ENCODE measurements at places on chromosomes 13 and 19.
A peak's percentile ranks its signal among the peaks of the same experiment; 100 is the strongest.

DNA sequence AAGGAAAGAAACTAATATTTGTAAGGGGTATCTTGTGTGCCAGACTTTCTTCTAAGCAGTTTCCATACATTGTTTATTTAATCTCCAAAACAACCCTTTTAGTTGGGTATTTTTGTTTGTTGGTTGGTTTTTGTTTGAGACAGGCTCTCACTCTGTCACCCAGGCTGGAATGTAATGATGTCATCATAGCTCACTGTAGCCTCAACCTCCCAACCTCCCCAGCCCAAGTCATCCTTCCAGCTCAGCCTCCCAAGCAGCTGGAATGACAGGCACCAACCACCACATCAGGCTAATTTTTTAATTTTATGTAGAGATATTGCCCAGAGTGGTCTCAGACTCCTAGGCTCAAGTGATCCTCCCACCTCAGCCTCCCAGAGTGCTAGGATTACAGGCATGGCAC is 41.2 kb upstream of the LSM14A start:
- no peak for DNase-seq

DNA sequence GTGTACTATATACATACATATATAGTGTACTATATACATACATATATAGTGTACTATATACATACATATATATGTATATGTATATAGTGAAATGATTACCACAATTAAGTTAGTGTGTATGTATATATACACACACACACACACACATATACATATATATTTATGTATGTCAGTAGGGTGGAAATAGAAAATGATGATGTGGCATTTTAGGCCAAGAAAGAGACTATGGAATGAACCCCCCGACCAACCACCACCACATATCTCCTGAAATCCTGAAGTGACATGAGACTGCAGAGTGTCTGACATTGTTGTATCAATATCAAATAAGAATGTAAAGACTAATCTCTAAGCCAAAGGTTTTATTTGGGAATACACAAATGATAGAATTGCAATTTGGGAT is 107.6 kb downstream of the RFC3 start:
- DNase-seq: no peak

DNA sequence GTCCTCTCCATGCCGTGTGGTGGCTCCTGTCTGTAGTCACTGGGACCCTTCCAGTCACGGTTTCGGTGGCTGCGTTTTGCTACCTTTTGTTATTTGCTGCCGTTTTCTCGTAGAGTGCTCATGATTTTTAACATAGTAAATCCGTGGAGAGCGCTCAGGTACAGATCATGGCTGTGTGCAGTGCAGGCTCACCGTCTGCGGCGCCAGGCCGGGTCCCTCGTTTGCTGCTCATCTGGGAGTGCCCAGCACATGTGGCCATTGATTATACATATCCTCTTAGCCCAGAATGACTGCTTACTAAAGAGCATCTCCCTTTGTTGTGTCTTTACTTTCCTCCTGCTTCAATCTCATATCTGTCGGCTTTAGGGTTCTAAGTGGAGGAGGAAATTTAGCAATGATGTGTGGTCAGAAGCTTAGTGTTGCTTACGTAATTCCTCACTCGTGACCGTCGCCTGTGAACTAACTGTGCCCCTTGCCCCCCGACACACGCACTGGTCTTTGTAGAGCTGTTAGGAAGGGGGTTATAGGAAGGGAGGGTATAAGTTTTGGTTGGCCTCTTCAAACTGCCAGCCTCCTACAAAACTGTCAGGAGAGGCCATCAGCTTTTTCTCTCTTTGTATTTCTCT is 31.8 kb downstream of the TFDP1 start:
- no peak for DNase-seq

- no peak for DNase-seq
Measured at GRCh38 chr13:98322091-98322718, 145.1 kb upstream of the RNF113B start.

- no peak for DNase-seq
Measured at GRCh38 chr19:5137571-5138124, 168.7 kb downstream of the KDM4B start.

- no peak for DNase-seq
Measured at GRCh38 chr13:98175043-98175442, 2.0 kb downstream of the RNF113B start.

DNA sequence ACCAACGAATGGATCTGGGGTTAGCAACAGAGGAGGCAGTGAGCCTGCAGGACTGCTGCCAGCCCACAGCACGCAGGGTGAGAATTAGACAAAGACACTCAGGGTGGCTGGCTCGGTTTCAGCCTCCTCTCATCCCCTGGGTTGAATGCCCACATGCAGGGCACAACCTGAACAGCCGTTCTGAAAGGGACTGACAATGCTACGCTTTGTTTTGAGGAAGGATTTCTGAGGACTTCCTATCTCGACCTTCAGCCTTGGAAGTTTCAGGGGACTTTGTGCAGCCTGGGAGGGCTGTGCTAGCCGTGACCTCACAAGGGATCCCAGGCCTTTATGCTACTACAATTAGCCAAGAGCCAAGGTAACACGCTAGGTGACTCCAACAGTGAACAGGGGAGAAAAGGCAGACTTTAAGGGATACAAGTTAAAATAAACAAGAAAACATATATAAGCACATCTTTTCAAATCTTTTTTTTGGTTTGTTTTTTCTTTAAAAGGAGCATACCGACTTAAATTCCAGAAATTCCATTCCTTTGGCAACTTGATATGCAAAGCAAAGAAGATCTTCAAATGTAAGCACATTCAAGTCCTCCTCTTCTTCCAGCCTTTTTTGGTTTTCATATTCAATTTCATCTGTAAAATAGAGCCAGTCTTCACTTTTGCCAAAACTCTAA is 34.5 kb upstream of the URAD start:
- no peak for DNase-seq

DNA sequence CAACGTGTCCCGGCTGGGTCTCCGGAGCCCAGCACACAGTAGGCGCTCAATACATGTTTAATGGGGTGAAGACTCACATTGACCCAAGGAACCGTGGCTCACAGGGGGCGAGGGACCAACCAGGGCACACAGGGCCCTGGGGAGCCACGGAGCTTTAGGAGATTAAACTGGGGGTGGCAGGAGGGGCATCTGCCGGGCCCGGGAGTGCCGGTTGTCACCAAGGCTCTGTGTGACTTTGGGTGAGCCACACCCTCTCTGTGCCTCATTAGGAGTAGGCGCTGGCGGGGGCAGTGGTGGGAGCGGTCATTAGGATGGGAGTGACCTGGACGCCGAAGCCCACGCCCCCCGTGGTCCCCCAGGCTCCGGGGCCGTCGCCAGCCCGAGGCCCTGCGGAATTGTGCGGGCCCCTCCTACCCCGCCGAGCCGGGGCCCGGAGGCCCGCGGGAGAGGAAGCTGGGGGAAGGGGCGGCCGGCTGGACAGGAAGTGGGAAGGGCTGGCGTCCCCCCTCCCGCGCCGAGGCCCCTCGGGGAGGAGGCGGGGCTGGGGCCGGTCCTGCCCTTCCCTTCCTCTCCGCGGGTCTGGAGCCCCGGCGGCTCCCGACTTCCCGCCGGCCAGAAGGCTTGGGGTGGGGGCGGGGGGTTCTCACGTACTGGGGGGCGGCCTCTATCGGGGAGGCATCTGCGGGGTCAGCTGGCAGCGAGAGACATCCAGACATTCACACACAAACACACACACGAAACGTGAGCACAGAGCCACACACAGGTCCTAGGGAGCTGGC is 1.8 kb upstream of the SSBP4 start:
- no peak for DNase-seq

DNA sequence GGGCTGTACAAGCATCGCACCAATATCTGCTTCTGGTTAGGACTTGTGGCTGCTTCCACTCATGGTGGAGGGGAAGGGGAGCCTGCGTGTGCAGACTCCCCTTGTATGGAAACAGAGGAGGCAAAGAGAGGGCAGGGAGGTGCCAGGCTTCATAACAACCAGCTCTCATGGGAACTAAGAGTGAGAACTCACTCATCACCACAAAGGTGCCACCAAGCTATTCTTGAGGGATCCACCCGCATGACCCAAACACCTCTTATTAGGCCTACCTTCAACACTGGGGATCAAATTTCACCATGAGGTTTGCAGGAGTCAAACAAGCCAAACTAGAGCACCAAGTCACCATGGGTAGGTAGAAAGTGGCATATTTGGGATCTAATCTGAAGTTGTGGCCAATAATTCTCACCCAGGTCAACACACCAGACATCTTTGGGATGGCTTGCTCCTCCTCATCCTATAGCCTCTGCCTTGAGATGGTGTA is 46.4 kb downstream of the RUBCNL start:
- no peak for DNase-seq

- DNase-seq: no peak
Measured at GRCh38 chr19:17495639-17496296, 15.7 kb upstream of the PGLS start.

- DNase-seq: peak; percentile 100
Measured at GRCh38 chr19:44891016-44891882, at the start of gene TOMM40. TOMM40 (plus strand) TSS chr19:44891254; CDS start chr19:44891416, 162 bp downstream.

DNA sequence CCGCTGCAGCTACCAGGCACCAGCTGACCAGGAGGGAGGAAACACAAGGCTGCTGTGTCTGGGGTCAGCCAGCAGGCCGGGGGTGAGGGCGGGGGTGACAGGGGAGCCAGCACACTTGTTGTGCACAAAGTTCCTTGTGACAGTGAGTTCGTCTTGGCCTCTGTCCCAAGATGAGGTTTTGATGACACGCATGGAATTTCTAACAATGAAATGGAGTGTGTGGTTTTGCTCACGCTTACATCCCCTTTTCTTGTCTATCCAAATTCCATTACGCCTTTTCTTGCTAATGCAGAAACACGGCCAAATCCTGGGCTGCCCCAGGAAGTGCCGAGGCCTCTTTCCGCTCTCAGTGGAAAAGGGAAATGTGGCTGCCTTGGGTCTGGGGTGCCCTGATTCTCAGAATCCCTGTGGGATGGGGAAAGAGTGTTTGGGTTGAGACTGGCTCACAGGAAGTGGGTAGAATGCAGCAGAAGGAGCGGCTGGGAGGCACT is 73.8 kb downstream of the GADD45B start:
- no peak for DNase-seq

DNA sequence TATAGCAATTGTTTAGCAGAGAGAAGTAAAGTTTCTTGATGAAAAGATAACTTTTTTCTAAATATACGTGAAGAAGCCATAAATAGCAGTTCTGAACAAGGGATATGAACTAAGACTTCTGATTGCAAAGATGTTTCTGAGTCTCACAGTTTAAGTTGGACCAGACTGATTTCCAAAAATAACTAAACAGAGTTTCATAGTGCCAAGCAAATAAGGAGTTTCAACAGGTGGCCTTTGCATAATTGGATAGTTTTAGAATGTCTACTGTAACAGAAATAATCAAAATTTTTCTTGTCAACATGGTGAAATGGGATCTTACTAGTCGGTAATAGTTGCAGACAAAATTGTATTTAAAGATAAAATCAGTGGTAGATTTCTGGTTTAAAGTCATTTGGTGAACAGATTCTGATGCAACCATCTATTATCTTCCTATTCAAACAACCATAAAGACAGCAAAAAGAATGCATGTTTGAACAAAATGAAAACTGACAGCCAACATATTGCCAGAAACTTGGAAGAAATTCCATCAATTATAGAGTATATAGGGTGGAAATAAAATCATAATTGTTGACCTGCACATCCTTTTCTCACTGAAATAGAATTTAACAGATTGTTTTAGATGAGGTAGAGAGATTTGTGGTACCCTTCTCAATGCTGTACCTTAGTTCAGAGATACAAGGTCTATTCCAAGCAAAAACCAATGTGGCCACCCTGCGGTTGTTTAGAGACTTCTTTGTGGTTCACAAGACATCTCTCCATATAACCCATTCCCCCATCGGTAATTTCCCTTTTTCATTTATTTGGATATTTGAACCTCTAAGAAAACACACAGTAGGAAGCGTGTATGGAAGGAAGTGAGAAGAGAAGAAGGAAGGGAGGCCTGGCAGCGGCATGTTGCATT is 275.3 kb downstream of the COG6 start:
- no peak for DNase-seq

GRCh38 chr13:109919715-109920375 is 133.5 kb upstream of the IRS2 start:
- DNase-seq: no peak

DNA sequence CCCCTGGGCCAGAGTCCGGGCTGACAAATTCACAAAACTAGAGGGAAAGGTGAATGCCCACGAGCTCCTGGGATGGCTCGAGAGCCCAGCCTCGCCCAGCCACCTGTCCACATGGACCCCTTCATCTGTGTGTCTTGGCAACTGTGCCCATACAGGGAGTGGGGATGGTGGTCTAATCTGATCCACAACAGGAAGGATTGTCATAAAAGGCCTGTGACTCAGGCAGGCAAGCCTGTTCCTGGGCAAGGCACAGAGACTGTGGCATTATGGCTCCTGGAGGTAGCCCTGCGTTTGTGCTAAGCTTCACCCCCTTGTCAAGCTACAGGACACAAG is 20.0 kb downstream of the CAPS start:
- DNase-seq: no peak

DNA sequence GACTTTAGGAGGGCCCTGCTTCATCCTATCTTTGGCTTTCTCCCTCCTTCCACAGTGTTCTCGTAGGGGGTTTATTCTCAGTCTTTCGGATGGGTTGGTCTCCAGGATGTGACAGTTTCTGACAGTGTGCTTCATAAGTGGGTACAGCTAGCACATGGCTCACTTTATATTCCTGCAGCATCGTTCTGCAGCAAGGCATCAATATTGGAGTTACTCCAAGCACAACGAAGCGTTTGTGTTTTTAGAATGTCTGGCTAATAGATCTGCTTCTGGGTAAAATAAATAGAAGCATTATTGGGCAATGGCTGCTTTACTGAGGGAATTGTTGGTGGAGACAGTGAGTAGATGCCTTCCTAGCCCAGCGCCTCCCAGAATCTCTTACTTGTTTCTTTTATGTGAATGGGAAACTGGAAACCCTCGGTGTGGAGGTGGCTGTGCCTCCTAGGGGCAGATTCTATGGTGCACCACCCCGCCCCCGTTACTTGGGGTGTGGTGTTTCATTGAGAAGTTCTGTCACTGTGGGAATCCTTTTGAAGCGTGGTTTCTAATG is 2.0 kb downstream of the FARP1 start:
- DNase-seq: no peak

DNA sequence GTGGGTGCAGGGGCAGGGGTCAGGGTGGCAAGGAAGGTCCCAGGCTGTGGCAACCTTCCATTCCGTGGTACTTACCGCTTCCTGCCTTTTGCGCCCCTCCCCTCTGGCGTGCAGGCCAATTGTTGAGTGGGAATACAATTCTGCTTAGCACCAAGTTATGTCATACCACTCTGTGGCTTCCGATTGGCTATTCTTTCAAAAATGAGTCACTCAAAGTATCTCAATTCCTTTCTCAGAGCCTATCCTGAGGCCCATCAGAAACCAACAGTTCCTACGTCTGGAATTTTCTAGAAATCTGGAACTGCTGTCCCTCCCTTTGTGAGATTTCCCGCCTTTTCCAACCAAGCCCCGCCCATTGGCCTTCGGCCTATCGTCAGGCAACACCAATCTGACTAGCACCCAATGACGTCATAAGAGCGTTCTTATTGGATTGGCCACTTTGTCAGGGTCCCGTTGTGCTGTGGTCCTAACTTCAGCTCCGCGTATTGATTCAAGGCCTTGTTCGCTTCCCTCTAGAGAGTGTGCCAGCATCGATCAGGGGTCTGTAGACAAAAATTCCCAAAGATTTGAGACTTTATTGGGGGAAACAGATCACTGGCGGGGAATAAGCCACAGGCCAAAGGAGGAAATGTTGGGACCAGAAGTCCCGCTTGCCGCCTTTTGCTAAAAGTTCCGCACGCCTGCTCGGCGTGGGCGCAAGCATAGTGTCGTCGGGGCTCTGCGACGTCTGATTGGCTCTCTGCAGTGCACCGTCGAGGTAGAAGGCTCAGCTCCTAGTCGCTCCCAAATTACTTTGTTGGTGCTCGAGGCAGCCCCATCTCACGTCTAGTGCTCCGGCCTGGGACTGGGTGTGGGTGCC is 11.7 kb downstream of the NTN5 start:
- peak; percentile 62 for DNase-seq
